ENCODE measurements at places on chromosomes 16 and 17.

DNA sequence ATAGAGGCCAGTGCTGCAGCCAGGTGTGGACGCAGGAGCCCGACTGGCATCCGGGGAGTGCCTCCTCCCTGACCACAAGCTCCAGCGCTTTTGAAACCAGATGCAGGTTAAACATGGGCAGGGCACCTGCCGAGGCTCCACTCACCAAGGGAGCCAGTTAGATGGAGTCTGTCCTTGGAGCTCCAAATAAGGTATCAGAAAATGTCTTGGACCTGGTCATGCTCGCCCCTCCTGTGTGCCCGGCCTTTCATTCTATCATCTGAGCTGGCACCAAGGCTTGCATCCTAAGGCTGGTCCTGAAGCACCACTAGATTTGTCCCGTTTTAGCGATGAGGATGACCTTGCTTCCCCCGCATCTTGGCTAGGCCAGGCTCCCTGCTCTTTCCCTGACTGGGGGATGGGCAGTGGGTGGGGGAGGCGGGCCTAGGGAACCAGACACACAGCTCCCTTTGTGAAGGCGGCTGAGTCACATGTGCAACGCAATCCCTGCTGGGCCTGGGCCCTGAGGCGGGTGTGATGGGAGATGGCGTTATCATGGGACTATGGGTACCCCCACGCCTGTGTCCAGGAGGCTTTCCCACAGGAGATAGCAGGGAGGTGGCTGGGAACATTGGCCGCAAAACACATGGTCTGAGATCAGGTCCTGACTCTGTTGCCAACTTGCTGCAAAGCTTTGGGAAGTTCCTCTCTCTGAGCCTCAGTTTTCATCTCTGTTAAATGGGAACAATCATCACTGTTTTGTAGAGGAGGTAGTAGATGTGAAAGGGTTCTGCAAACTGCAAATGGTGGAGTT lies 5.0 kb upstream of the ADGRG1 start:
- peak; percentile 93 for DNase-seq

GRCh38 chr17:40530531-40530994 lies 29.1 kb upstream of the TNS4 start:
- no peak for DNase-seq

GRCh38 chr16:2250652-2251295 lies 613 bp downstream of the ECI1 start:
- DNase-seq, result no peak

- DNase-seq, result no peak
Measured at GRCh38 chr17:1375615-1376014, 24.4 kb downstream of the YWHAE start.

DNA sequence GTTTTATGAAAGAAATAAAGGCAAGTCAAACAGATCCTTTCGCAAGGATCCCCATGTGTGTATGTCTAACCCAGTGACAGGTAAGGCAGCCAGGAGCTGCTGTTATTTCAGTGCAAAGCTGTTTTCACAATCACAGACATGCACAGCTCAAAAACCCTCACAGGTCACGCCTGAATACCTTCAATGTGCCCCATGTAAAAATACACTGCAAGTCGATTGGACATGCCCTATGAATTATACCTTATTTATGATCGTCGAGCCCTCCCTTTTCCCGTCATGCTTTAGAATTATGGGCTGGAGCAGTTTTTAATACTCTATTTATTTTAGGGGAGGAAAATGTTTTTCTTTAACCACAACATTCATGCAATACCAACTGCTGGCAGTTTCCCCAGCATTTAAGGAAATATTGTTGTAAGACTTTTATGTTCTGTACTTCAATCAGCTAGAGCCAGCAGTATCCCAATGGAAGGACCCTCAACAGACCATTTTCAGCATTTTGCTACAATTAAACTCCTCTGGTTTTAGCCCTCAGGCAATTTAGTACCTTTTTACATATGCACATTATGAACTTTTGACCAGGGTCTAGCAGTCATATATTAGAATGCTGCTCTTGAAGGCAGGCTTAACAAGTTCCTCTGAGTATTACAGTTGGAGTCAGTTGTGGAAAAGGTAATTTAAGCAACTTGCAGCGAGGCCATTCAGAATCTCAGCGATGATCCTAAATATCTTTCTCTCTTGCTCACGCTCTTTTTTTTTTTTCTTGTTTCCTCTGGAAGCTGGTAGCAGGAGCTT lies 362.2 kb downstream of the WWOX start:
- DNase-seq, result no peak

GRCh38 chr16:26078716-26079355 lies 387.1 kb downstream of the HS3ST4 start:
- DNase-seq, result no peak

DNA sequence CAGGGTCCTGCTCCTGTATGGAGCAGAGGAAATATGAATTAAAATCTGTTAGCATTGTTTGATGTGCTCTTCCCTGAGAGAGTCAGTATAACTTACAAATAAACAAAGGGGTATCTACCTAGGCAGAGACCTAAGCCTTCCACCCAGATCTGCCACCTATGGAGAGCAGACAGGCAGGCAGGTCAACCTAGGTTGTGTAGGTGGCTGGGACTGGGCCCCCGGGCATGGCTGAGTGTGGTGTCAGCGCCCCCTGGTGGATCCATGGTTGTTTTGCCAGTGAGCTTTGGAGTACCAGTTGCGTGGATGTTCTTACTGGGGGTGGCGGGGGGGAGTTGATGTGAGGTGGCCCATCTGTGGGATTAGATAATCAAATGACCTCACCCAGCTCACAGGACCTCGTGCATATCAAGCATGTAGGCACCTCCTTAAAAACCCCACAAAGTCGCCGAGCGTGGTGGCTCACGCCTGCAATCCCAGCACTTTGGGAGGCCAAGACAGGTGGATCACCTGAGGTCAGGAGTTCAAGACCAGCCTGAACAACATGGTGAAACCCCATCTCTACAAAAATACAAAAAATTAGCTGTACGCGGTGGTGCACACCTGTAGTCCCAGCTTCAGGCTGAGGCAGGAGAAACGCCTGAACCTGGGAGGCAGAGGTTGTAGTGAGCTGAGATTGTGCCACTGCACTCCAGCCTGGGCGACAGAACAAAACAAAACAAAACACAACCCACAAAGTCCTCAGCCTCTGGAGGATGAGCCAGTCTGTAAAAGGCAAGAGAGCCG lies 17.6 kb downstream of the DUS2 start:
- peak; percentile 88 for DNase-seq

DNA sequence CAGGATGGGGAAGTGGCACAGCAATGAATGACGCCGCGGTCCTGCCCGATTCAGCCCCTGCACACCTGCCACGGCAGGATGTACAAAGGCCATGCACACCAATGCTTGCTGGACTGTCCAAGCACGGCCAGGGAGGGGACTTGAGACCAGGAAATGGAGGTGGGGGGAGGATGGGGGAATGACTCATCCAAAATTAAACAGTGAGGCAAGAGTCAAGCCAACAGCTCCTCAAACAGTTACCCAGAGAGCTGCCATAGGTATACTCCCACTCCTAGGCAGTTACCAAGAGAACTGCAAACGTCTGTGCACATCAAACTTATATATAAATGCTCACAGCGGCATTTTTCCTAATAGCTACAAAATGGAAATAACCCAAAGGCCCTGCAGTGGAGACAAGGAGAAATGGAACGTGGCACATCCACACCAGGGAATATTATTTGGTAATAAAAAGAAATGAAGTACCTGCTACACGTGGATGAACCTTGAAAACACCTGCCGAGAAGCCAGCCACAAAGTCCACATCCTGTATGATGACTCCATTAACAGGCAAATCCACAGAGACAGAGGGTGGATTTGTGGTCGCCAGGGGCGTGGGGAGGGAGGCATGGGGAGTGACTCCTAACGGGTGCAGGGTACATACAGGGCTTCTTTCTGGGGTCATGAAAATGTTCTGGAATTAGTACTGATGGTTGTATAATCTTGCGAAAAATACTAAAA lies 54.1 kb downstream of the VAC14 start:
- DNase-seq, result no peak

All from RPMI8226 (cell line).